Pancreas (tissue), 10 donors: ENCODE measurements at places on chromosomes 2 and 18. TPM values are rescaled to one million over a fixed set of nuclear protein-coding genes. Genes with fewer than 3 reads are reported as not detected.

LOXHD1 gene
- total RNA-seq = 0.14 TPM

CXCR1 gene
- total RNA-seq = not detected

DNA sequence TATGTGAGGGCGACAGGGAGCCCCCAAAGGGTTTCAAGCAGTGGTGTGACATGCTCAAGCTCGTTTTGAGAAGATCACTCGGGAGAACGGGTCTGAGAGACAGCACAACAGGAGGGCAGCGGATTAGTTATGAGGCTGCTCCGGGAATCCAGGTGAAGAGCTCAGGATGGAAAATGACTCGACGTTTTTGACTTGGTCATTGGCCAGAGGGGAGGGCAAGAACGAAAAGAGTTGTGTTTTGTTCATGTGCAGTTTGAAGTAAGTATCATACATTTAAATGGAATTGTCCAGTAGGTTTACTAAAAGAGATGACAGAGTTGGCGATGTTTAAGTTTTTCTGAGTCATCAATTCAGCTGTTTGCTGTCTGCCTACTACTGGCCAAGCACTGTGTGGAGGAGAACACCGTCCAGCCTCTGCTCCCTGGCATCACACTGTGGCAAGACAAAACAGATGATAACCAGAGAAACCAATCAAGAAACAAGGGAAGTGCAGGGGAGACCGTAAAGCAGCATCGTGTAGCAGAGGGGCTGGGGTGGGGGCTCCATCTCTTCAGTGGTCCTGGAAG lies 25.3 kb upstream of the ANXA4 start:
- no peak overlapping the region for H3K4me3 ChIP-seq
- no peak for DNase-seq
- no peaks in the 10 kb centered on the region for H3K27me3 ChIP-seq
- H3K4me1 ChIP-seq = no peaks in the 10 kb centered on the region
- H3K27ac ChIP-seq = no peak overlapping the region

PLEKHB2 gene
- 10.9 TPM for total RNA-seq

LHCGR gene
- not detected for total RNA-seq
